Smooth muscle cell of the umbilical artery (primary cell): ENCODE measurements at places on chromosomes 12 and 14. TPM values are rescaled to one million over a fixed set of nuclear protein-coding genes. Genes with fewer than 3 reads are reported as not detected.

Gene IL22
- not detected in 2 replicates for total RNA-seq

Gene GDF3
- not detected in 2 replicates for total RNA-seq

Gene WASHC4
- 106 and 134 TPM in 2 replicates for total RNA-seq

Gene PTGES3
- 70.7 and 102 TPM in 2 replicates for total RNA-seq

Gene TESPA1
- total RNA-seq: not detected in 2 replicates

Gene DPY19L2
- 0.30 and 5.1 TPM in 2 replicates for total RNA-seq

Gene KCNC2
- total RNA-seq: not detected in 2 replicates

Gene KRT85
- not detected in 2 replicates for total RNA-seq

Gene OR6C3
- total RNA-seq: not detected in 2 replicates

Gene ASCL1
- not detected in 2 replicates for total RNA-seq

Gene CIDEB
- 0.59 and 0.69 TPM in 2 replicates for total RNA-seq

Gene NPFF
- total RNA-seq: not detected in 2 replicates

Gene BMAL2
- total RNA-seq: 49.0 and 140 TPM in 2 replicates

Gene FOXG1
- total RNA-seq: under 0.01 TPM in 1 of 2 replicates, not detected in the other

Gene SLC7A7
- total RNA-seq: 5.1 and 10.1 TPM in 2 replicates

Gene NGB
- total RNA-seq: not detected in 2 replicates

Gene PDE3A
- total RNA-seq: 0.46 and 2.7 TPM in 2 replicates

Gene DAO
- not detected in 2 replicates for total RNA-seq

Gene IFNG-AS1
- total RNA-seq: not detected in 2 replicates

Gene TAS2R8
- not detected in 2 replicates for total RNA-seq

Gene WBP11
- 8.6 and 12.2 TPM in 2 replicates for total RNA-seq

Gene CYP27B1
- 0.59 and 0.74 TPM in 2 replicates for total RNA-seq

Gene GLTP
- total RNA-seq: 56.1 and 62.1 TPM in 2 replicates

Gene IQSEC3
- total RNA-seq: 0.05 and 0.59 TPM in 2 replicates

Gene KANSL2
- total RNA-seq: 44.8 and 50.6 TPM in 2 replicates

Gene KRT77
- total RNA-seq: not detected in 2 replicates

Gene MIP
- total RNA-seq: not detected in 2 replicates

Gene BTBD6
- total RNA-seq: 51.9 and 61.2 TPM in 2 replicates

Gene WIF1
- not detected in 2 replicates for total RNA-seq

Gene ZNF891
- 0.89 and 1.4 TPM in 2 replicates for total RNA-seq

Gene ACACB
- total RNA-seq: 4.5 and 4.7 TPM in 2 replicates

Gene MGAT4C
- under 0.01 and 0.09 TPM in 2 replicates for total RNA-seq

Gene PRKAG1
- total RNA-seq: 59.7 and 62.7 TPM in 2 replicates

Gene HSP90AA1
- total RNA-seq: 823 and 907 TPM in 2 replicates

Gene GNG2
- total RNA-seq: 31.2 and 37.1 TPM in 2 replicates

Gene LBHD2
- not detected in 2 replicates for total RNA-seq

Gene EVL
- total RNA-seq: 19.4 and 36.8 TPM in 2 replicates

Gene ASCL4
- total RNA-seq: not detected in 2 replicates

Gene TPPP2
- not detected in 2 replicates for total RNA-seq

Gene PTGER2
- 4.8 and 8.0 TPM in 2 replicates for total RNA-seq

Gene ERP27
- not detected in 2 replicates for total RNA-seq

Gene LRP1-AS
- not detected in 2 replicates for total RNA-seq

Gene TSPAN9
- total RNA-seq: 49.6 and 121 TPM in 2 replicates

Gene HOXC5
- 0.59 and 0.65 TPM in 2 replicates for total RNA-seq

Gene TRIP11
- 43.1 and 67.0 TPM in 2 replicates for total RNA-seq

Gene TUBA1B
- total RNA-seq: 515 and 1,601 TPM in 2 replicates

Gene SYCP3
- total RNA-seq: 0.30 and 0.32 TPM in 2 replicates

Gene FAM181A
- not detected in 2 replicates for total RNA-seq

Gene LALBA
- not detected in 2 replicates for total RNA-seq

Gene KRT3
- total RNA-seq: not detected in 2 replicates

Gene INHBE
- 2.3 and 7.4 TPM in 2 replicates for total RNA-seq

Gene MSI1
- not detected in 2 replicates for total RNA-seq

Gene RPL10L
- not detected in 2 replicates for total RNA-seq

Gene FOXN3
- total RNA-seq: 18.1 and 26.3 TPM in 2 replicates
